ENCODE measurements at places on chromosomes 1 and 21. TPM values are rescaled to one million over a fixed set of nuclear protein-coding genes. Genes with fewer than 3 reads are reported as not detected.
A peak's percentile ranks its signal among the peaks of the same experiment; 100 is the strongest.

Gene PTPN14
- total RNA-seq = 74.9 TPM

Gene ARMH1
- 19.1 TPM for total RNA-seq

Gene AHDC1
- 72.1 TPM for total RNA-seq

Gene SLC37A1
- 15.9 TPM for total RNA-seq

Gene KCNA3
- total RNA-seq = 0.45 TPM

- H3K27me3 ChIP-seq = no peaks in the 10 kb centered on the region
- peaks cover 18% of the 10 kb centered on the region for H3K36me3 ChIP-seq
- DNase-seq = no peak
- no peak within 1 kb of the TSS for H3K4me3 ChIP-seq
Measured at GRCh38 chr1:153616144-153616916, at the start of gene S100A14. Gene S100A14 (minus strand): TSS chr1:153616325. CDS start chr1:153615858, 467 bp downstream.

DNA sequence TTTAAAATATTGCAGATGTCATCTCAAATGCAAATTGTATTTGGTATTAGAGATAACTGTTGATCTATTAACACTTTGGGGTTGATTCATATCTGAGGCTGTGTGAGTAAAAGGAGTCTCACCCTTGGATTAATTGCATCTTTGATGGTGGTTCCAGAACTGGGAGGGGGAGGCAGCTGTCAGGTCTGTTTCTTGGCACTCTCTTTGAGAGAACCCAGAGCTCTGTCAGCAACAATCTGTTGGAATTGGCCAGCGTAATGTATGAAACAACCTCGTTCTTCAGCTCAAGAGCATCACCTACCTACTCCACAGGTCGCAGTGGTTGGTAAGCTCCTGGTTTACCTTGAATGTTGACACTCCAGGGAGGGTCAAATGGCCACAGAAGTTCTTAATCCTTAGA is 424.1 kb downstream of the CAMTA1 start:
- H3K36me3 ChIP-seq = no peaks in the 10 kb centered on the region
- no peak for DNase-seq
- no peak overlapping the region for H3K27ac ChIP-seq
- no peak overlapping the region for H3K4me3 ChIP-seq

DNA sequence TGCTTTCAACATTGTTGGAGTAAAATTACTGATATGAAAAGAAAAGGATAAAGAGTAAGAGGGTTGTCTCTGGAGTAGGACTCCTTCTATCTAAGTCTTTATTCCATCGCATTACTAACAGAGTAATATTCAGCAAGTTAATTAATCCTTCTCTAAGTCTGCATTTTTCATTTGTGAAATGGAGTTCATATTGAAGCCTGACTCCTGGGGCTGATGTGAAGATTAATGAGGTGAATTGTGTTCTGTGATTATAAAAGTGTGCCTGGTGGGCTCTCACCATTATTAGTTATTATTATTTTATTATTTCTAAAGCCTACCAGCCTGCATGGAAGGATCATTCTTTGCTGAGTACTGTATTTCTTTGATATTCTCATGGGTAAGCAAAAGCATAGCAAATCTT is 1096.7 kb downstream of the KCNT2 start:
- no peak overlapping the region for H3K4me3 ChIP-seq
- peaks cover 3% of the 10 kb centered on the region for H3K36me3 ChIP-seq
- H3K27ac ChIP-seq = no peak overlapping the region

DNA sequence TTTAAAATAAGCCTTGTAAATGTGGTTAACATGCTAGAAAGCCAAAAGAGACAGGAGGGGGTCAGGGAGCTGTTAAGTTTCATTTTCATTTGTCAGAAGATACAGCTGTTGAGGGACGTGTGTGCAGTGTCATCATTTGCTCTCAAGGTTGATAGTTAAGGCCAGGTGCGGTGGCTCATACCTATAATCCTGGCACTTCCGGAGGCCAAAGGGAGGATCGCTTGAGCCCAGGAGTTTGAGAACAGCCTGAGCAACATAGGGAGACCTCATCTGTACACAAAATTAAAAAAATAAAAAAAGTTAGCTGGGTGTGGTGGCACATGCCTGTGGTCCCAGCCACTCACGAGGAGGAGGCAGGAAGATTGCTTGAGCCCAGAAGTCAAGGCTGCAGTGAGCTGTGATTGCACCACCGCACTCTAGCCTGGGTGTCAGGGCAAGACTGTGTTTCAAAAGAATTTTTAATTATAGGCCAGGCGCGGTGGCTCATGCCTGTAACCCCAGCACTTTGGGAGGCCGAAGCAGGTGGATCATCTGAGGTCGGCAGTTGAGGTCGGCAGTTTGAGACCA is 22.7 kb downstream of the ZBTB8OS start:
- H3K27ac ChIP-seq = no peak overlapping the region
- H3K36me3 ChIP-seq = peaks cover 14% of the 10 kb centered on the region
- no peak for DNase-seq
- no peaks in the 10 kb centered on the region for H3K4me1 ChIP-seq
- no peaks in the 10 kb centered on the region for H3K27me3 ChIP-seq

DNA sequence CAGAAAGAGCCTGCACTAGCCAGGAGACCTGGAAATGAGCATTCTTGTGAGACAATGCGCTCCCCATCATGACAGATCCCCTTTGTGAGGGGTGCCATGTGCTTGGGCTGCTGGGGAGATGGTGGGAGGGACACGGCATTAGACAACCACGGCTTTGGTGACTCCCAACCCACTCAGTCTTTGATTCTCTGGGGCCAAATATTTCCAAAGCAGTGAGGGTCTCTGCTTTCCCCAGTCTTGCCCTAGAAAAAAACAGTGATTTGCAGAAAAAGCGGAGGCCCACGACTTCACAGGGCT is 10.2 kb downstream of the SLC45A3 start:
- H3K4me3 ChIP-seq = peak overlapping the region; percentile 3
- H3K27ac ChIP-seq = no peak overlapping the region
- no peaks in the 10 kb centered on the region for H3K36me3 ChIP-seq
- peaks cover 3% of the 10 kb centered on the region for H3K27me3 ChIP-seq
- no peak for DNase-seq
- peaks cover 53% of the 10 kb centered on the region for H3K4me1 ChIP-seq

DNA sequence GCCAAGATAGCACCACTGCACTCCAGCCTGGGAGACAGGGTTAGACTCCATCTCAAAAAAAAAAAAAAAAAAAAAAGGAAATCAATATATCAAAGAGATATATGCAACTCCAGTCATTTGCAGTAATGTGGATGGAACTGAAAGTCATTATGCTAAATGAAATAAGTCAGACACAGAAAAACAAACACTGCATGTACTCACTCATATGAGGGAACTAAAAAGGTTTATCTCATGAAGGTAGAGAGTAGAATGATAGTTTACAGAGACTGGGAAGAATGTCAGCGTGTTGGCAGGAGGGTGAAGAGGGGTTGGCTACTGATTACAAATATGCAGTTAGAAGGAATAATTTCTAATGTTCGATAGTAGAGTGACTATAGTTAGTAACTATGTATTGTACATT is 13.2 kb downstream of the HSD11B1 start:
- H3K36me3 ChIP-seq = no peaks in the 10 kb centered on the region
- H3K27ac ChIP-seq = no peak overlapping the region
- H3K4me3 ChIP-seq = no peak overlapping the region
- H3K4me1 ChIP-seq = peaks cover 21% of the 10 kb centered on the region

DNA sequence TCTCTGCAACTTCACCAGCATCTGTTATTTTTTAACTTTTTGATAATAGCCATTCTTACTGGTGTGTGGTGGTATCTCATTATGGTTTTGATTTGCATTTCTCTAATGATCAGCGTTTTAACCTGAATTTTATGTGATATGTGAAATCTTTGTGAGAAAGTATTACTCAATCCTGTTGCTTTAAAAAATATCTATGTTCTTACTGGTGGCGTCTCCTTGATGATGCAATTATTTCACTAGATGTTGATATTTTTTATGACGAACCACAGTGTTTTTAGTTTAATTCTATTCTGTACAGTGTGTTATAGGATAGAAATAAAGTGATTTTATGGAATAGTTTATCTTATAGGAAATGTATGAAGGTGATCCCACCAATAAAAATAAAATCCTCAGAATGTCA is 54.7 kb upstream of the GPR88 start:
- no peaks in the 10 kb centered on the region for H3K4me1 ChIP-seq
- DNase-seq = no peak
- H3K27me3 ChIP-seq = no peaks in the 10 kb centered on the region
- no peak overlapping the region for H3K27ac ChIP-seq

DNA sequence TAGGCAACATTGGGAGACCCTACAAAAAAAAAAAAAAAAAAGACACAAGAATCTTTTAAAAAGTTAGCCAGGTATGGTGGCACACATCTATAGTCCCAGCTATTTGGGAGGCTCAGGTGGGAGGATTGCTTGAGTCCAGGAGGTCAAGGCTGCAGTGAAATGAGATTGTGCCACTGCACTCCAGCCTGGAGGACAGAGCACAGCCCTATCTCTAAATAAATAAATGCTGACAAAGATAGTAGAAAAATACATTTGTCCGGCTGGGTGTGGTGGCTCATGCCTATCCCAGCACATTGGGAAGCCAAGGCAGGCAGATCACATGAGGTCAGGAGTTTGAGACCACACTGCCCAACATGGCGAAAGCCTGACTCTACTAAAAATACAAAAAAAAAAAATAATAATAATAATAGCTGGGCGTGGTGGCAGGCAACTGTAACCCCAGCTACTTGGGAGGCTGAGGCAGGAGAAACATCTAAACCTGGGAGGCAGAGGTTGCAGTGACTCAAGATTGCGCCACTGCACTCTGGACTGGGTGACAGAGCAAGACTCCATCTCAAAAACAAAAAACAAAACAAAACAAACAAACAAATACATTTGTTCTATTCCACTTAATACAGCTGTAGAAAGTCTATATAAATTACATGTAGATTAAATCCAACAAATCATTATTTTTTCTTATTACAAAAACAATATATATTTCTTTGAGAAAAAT is 48.5 kb downstream of the PHACTR4 start:
- H3K4me1 ChIP-seq = peaks cover 35% of the 10 kb centered on the region
- no peaks in the 10 kb centered on the region for H3K36me3 ChIP-seq

GRCh38 chr1:167190747-167191237 is 29.9 kb upstream of the POU2F1 start:
- no peaks in the 10 kb centered on the region for H3K36me3 ChIP-seq
- H3K27me3 ChIP-seq = no peaks in the 10 kb centered on the region
- DNase-seq = no peak
- no peak overlapping the region for H3K4me3 ChIP-seq
- peaks cover 10% of the 10 kb centered on the region for H3K4me1 ChIP-seq

- no peaks in the 10 kb centered on the region for H3K36me3 ChIP-seq
- H3K27me3 ChIP-seq = peaks cover 7% of the 10 kb centered on the region
- no peak overlapping the region for H3K4me3 ChIP-seq
Measured at GRCh38 chr21:35036465-35037383, 12.4 kb downstream of the RUNX1 start.

DNA sequence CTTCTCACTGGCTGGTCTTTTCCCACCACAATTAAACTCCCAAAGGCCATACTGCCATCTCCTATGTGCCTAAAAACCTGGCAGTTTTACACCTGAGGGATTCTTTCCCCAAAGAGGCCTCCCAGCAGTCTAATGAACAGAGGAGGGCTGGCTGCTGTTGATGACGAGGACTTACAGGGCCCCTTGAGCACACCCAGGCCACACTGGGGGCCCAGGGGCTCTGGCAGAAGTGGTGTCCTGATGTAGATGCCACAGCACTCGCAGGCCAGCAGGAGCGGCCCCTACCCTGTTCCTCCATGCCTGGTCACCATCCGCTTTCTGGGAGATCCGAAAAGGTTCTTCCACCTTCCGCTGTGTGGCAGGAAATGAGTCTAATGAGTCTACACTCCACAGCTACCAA is 24.2 kb downstream of the POFUT2 start:
- no peak overlapping the region for H3K4me3 ChIP-seq
- no peak overlapping the region for H3K27ac ChIP-seq
- H3K36me3 ChIP-seq = peaks cover 40% of the 10 kb centered on the region
- H3K4me1 ChIP-seq = no peaks in the 10 kb centered on the region

- no peaks in the 10 kb centered on the region for H3K36me3 ChIP-seq
- DNase-seq = no peak
- no peaks in the 10 kb centered on the region for H3K27me3 ChIP-seq
- peak overlapping the region; percentile 64 for H3K27ac ChIP-seq
- H3K4me1 ChIP-seq = peaks cover 24% of the 10 kb centered on the region
Measured at GRCh38 chr1:85465786-85466134, 801 bp upstream of the DDAH1 start.

GRCh38 chr1:11839727-11840705 is 7.6 kb downstream of the NPPA start:
- no peak overlapping the region for H3K27ac ChIP-seq
- H3K27me3 ChIP-seq = no peaks in the 10 kb centered on the region
- no peak for DNase-seq
- no peak overlapping the region for H3K4me3 ChIP-seq

- peaks cover 2% of the 10 kb centered on the region for H3K4me1 ChIP-seq
- no peak overlapping the region for H3K27ac ChIP-seq
- peaks cover 4% of the 10 kb centered on the region for H3K27me3 ChIP-seq
Measured at GRCh38 chr1:84835169-84835568, 57.8 kb downstream of the LPAR3 start.

DNA sequence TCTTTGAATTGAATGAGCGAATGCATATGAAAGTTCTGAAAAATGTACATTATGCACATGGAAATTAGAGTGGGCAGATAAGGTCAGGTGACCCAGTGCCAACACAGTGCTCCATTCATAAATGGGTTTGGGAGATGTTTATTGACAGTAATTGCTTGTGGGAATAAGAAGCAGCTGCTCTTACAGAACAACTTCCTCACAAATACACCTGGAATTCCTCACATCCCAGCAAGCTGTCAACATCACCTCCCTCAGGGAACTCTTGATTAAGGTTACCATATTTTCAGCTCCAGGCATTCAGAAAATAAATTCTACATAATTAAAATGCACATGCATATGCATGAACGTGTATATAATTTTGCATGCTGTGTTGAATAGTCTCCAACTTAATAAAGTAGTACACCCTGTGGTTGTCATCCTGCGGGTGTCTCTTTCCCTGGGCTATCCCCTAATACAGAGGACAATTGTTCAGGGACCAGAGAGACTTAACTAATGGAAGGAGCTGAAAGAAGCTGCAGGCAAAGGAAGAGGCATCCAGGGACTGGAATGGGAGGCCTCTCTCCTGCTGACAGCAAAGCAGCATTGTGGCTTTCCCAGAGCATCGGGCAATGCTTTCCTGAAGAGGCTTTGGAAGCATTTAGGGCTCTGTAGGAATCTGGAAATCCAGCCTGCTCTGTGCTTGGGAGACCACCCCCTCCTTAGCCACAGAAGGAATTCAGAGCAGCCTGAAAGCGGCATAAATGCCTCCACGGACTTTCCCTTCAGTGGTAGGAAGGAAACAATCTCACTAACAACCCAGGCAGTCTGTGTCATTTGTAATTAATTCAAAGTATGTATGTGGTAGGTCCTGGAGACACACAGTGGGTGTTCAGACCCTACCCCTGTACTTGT is 55.2 kb upstream of the GNG12 start:
- no peak overlapping the region for H3K4me3 ChIP-seq
- H3K27me3 ChIP-seq = no peaks in the 10 kb centered on the region
- H3K36me3 ChIP-seq = no peaks in the 10 kb centered on the region
- peak overlapping the region; percentile 36 for H3K27ac ChIP-seq
- DNase-seq = no peak

GRCh38 chr1:227449741-227450441 is 113.5 kb upstream of the ZNF678 start:
- H3K27ac ChIP-seq = no peak overlapping the region
- H3K27me3 ChIP-seq = peaks cover 15% of the 10 kb centered on the region
- H3K36me3 ChIP-seq = no peaks in the 10 kb centered on the region
- DNase-seq = no peak
- peaks cover 5% of the 10 kb centered on the region for H3K4me1 ChIP-seq
